Stimulated activated CD8-positive, alpha-beta memory T cell treated with anti-CD3 and anti-CD28 coated beads, Interleukin-7, amount 100 ng/mL, for 48 hours (primary cell): ENCODE measurements at places on chromosomes 5 and 9.

DNA sequence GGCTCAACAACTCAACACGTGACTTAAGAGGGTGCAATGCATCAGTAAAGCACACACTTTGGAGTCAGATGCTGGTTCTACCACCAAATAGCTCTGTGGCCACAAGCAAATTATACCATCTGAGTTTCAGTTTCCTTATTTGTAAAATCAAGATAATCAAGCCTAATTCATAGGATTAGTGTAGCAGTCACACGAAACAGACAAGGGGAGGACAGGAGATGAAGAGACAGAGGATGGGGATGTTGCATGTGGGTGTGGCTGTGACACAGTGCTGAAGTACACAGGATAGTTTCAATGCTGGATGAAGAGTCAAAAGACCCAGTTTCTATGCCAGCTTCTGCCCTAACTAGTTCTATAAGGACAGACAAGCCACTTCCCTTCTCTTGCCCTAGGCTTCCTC lies 60.2 kb downstream of the SPOCK1 start:
- DNase-seq = no peak

- DNase-seq = no peak
These were observed 148.7 kb upstream of the SLC12A2 start for GRCh38 chr5:127934791-127935256.

- no peak for DNase-seq
These were observed 84.3 kb downstream of the DNAH5 start for GRCh38 chr5:13860146-13860545.

GRCh38 chr5:67652201-67652600 lies 455.6 kb upstream of the CD180 start:
- no peak for DNase-seq

DNA sequence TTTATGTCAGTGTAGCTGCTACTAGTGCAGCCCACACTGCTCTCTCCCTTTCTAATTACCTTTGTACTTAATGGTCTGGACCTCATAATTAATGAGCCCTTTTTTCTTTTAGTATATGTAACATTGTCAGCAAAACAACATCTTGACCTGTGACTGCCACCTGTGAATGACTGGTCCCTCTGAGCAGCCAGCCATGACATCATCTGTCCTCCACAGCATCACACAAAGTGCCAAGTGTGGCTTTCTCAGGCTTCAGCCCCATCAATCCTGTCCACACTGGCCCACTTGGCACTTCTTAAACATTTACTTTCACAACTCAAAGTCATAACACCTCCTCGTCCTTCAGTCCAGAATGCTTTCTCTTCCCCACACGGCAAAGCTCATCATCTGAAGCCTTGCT lies 104.7 kb downstream of the GPR21 start:
- DNase-seq = no peak

DNA sequence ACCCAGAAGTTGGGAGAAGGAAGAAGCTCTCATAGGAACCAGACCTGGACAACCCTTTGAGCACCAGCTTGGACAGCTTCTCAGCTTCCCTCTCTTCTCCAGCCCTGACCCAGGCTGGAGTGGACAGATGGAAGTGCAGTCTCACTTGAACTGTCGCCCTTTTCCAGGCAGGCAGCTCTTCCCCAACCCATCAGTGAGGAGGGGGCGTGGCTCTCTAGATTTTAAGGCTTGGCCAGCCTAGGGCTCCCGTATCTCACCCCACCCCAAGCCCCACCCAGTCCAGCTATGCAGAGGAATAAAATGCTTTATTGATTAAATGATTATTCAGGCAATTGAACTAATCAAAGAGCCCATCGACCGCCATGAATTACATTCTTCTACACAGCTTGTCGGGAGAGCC lies 2.2 kb downstream of the PAX5 start:
- no peak for DNase-seq

- no peak for DNase-seq
These were observed 42.5 kb downstream of the TMEM167A start for GRCh38 chr5:83034528-83035207.

DNA sequence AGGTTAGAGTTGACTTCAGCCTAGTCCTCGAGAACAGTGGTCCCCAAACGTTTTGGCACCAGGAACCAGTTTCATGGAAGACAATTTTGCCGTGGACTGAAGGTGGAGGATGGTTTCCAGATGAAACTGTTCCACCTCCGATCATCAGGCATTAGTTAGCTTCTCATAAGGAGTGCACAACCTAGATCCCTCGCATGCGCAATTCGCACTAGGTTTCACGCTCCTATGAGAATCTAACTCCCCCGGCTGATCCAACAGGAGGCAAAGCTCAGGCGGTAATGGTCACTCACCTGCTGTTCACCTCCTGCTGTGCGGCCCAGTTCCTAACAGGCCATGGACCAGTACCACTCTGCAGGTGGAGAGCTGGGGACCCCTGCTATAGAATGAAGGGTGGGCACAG lies 163.6 kb downstream of the CDH6 start:
- DNase-seq = no peak

GRCh38 chr5:111099058-111099778 lies 7.1 kb downstream of the WDR36 start:
- no peak for DNase-seq
